ENCODE measurements at places on chromosomes 7 and 10.

DNA sequence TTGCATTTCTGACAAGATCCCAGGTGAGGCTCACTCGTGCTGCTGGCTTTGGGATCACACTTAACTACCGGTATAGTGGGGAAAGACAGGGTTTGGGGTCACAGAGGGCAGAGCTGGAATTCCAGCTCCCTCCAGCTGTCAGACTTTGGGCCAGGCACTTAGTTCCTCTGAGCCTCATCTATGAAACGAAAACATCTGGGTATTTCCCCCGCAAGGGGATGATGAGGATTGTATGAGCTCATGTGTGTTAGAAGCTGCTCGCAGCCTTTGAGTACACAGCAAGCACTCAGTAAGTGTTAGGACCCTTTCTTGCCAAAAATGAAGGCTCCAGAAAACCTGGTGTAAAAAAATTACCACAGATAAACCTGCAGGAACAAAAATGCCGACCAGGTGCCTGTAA lies 66.1 kb downstream of the PRPF18 start:
- DNase-seq = no peak

GRCh38 chr10:72503241-72503640 lies 122.6 kb downstream of the MICU1 start:
- peak; percentile 81 for DNase-seq

- peak; percentile 73 for DNase-seq
These were observed 37.8 kb downstream of the PTPRN2 start for GRCh38 chr7:158549616-158550393.

DNA sequence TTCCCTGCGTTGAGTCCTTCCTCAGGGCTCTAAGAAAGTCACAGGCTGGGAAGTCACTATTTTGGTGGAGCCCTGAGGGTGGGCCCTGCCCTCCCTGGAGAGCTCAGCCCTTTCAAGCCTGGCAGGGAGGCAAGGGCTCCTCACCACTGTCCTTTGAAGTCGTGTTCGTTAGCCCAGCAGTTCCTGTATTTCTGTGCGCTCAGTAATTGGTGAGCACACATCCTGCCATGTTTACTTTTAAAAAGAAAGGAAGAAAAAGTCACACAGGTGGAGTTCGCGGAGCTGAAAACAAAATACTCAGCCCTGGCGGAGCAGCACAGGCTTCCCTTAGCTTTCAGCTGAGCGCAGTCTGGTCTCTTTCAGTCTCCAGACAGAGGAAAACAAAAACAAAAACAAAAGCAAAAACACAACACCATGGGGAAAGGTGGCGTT lies 37.1 kb downstream of the PRKCQ start:
- no peak for DNase-seq

GRCh38 chr7:84729284-84729683 lies 457.6 kb downstream of the SEMA3D start:
- DNase-seq = no peak

DNA sequence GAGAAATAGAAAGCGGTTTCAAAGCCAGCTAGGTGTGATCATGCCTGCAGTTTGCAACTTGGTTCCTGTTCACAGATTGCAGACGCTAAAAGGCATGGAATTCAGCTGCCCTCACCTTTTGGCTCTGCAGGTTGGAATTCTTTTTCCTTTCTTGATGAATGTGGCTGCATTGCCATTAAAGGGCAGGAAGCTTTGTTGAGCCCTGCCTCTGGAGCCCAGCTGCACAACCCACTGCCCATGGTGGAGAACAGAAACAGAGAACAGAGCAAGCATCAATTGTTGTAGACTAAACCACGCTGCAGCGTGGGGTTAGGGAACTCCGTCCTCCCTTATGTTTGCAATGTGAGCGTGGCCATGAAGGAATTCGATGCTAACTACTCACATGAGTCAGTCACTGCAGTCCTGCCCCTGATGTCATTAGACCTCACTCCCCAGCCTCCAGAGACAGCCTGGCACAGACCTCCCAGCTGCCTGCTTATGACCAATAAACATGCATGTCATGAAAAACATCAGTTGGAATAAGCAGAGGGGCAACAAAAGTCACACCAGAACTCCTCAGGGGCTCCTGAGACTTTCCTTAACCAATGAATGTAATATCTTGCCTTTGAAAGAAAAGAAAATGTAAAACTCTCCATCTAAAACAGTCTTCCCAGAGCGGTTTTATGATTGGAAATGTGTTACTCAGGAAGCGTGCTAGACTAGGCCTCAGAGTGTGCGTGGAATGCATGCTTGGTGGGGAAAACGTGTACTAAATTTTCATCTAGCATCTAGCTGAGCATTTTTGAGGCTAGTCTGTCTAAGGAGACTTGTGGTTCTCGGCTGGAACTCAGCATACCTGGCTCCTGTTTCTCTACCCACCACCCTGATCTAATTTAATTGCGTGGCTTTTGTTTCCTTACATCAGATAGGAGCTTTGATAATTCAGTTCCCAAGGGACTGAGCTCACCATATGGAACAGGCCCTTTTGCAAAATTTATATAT lies 232.2 kb downstream of the KIAA1217 start:
- DNase-seq = peak; percentile 29

GRCh38 chr10:78550090-78550489 lies 516.4 kb downstream of the RPS24 start:
- DNase-seq = no peak

DNA sequence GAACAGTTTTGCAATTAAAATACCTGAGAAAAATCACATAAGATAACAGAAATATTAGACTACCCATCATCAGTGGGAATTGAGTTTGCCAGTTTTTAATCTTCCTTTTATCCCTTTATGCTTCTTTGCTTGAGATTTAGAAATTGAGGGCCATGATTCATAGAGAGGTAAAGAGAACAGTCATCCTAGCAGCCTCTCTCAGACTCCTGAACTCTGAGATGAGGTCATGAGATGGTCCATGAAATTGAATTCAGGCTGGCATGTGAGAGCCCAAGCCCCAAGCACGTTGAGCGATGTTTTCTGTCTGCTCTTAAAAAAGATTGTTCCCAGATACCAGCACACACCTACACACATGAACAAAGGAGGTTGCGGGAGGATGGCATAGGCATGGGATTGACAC lies 91.1 kb downstream of the CREB5 start:
- DNase-seq = no peak

DNA sequence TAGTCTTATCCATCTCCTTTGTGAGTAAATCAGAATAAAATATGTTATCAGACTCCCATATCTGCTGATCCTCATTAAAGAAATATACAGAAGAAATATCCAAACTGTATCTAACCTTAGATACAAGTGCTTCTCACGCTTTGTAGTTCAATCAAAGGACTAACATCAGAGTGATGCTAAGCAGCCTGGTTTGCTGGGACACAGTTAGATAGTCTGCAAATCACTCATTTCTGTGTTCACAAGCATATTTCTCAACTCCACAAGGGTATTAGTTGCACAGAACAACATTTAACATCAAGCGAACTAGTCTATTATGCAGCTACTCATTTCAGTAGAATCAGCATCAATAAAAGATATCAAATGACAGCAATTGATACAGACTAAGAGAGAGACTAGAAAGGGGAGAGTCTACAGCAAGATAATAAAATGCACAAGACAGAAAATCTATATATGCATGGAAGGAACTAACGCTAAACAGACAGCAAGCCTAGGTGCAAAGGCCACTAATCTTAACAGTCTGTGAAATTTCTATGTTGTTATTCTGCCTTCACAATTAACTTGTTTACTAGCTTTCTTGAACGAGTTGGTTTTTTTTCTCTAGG lies 30.0 kb downstream of the DNAJC12 start:
- no peak for DNase-seq

- no peak for DNase-seq
These were observed 84.0 kb upstream of the KLF6 start for GRCh38 chr10:3869036-3869435.

- no peak for DNase-seq
These were observed 257.3 kb upstream of the AKR1E2 start for GRCh38 chr10:4568731-4569130.

GRCh38 chr7:122864838-122865237 lies 21.4 kb downstream of the CADPS2 start:
- no peak for DNase-seq

- no peak for DNase-seq
These were observed 110.1 kb downstream of the CCNY start for GRCh38 chr10:35446439-35446838.

- no peak for DNase-seq
These were observed 3.8 kb downstream of the PTER start for GRCh38 chr10:16440396-16441133.

DNA sequence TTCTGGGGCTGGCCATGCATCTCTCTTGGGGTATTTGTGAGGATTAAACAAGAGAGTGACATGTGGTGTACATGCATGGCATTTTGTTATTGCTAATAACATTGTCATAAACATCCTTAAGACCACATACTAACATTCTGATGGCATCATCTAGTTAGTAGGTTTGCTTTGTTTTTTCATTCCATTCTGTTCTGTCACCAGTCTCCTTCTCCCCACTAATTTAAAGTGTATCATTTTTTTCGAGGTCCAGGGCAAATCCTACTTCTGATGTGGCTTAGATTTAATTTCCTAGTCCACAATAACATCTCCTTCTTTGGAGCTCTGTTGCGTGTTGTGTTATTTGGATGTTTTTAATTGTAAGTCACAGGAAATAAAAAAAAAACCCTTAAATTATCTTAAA lies 248.1 kb downstream of the LRMDA start:
- no peak for DNase-seq

GRCh38 chr10:33917069-33917780 lies 582.8 kb upstream of the NRP1 start:
- DNase-seq = no peak

GRCh38 chr7:91325726-91326125 lies 61.5 kb downstream of the FZD1 start:
- peak; percentile 77 for DNase-seq

DNA sequence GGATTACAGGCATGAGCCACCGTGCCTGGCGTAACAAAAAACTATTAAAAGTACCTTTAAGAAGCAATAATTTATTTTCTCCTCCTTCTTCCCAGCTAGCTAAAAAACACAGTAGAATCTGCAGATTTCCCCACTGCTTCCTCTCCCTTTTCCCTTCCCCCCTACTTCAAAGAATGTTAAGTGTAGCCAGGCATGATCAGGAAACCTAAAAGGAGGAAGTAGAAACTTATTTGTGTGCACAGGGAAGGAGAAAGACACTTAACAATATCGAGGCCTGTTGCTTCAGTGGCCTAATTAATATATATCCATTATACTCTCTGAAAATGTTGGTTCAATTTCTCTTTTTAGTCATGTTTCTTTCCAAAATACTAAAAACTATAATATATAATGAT lies 127.7 kb downstream of the NRBF2 start:
- peak; percentile 88 for DNase-seq

DNA sequence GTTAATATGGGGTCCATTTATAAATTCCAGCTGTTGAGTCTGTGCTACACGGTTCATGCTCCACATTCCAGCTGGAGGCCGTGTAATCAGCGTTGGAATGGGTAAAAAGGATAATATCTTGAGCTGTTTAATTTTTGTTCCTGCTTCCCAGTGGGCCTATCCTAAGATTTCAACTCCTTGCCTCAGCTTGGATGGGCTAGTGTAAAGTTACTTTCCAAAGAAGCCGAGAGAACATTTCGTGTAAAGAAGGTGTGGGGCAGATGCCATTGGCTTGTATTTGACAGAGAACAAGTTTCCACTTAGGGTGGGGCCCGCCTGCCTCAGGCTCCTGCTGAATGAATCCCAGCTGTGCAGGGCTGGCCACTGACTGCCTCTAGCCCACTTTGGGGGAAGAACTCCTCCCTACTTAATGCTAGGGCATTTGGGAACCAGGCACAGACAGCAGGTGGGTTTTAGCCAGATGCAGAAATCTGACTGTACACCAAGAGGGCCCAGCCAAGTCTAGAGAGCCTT lies 125.9 kb upstream of the LYZL2 start:
- DNase-seq = no peak

- peak; percentile 51 for DNase-seq
These were observed 34.3 kb downstream of the HTRA1 start for GRCh38 chr10:122495406-122496340.

DNA sequence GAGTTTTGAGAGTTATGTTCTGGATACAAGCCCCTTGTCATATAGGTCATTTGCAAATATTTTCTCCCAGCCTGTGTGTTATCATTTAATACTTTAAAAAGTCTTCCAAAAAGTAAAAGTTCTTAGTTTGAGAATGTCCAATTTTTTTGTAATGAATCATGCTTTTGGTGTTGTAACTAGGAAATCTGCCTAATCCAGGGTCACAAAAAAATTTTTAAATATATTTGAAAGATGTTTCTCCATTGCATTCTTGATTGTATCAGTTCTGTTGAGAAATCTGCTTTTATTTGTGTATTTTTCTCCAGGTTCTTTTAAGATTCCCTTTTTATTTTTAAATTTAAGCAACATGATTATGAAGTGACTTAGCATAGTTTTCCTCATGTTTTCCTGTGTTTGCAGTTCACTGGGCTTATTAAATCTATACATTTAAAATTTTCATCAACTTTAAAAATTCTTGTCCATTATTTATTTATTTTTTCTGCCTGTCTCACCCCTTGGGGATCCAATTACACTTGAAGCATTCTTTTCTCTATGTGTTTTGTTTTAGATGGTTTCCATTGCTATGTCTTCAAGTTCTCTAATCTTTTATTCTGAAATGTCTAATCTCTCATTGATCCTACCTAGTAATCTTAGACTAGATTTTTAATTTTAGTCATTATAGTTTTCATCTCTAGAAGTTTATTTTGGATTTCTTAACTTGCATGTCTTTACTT lies 47.0 kb downstream of the CCDC71L start:
- DNase-seq = no peak

GRCh38 chr10:47371629-47372485 lies 12.2 kb downstream of the ZNF488 start:
- DNase-seq = no peak

- DNase-seq = no peak
These were observed 37.0 kb downstream of the GSDME start for GRCh38 chr7:24720283-24720682.

DNA sequence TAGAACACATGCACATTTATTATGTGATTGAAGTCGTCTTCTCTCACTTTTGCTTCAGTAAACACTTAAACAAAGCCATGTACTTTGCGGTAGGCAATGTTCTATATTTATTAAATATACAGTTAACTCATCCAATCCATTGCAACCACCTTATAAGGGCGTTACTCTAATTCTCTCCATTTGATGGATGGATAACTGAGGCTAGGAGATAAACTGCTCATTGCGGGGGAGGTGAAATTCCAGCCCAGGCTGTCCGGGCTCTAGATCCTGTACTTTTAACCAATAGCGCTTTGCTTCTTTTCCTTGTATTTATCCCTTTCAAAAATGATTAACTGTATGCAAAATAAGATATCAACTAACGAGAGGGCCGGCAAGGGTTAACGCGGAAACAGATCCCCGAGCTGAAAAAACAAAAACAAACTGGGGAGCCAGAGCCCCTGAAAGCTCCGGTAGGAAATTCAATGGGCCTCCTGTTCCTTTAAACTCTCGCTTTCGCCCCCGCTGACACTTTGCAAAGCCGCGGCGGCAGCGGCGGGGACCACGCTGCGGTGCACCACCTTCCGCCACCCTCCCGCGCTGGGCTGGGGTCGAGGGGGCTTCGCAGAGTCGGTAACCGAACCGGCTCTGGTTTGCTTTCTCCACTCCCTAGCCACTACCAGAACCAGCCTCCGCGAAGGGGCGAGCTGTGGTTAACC lies 1.0 kb upstream of the PLXDC2 start:
- no peak for DNase-seq

DNA sequence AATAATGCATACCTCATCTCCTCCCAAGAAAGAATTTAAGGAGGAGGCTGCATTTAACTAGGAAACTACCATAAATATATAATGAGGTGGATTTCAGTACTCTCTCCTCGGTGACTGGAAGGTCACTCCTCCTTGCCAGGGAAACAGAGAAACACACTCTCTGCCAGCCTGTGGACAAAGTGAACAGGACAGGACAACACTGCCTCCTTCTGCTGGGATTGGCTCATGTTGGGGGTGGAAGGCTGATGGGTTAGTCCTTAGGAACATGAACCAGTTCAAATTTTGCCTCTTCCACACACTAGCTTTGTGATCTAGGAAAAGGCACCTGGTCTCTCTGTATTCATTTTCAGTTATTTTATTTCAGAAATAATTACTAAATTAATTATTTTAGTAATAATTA lies 50.6 kb upstream of the STEAP4 start:
- peak; percentile 45 for DNase-seq

Measured in MV-4-11 (cell line).